ENCODE measurements at places on chromosomes 1 and 21. TPM values are rescaled to one million over a fixed set of nuclear protein-coding genes. Genes with fewer than 3 reads are reported as not detected.

The COL6A2 gene
- total RNA-seq, result 21.2 TPM

The C8A gene
- total RNA-seq, result not detected

The KCNT2 gene
- 32.8 TPM for total RNA-seq

The INAVA gene
- 4.6 TPM for total RNA-seq

The LUZP1 gene
- total RNA-seq, result 14.5 TPM

The SLC2A5 gene
- total RNA-seq, result 2.8 TPM

The GON4L gene
- total RNA-seq, result 47.7 TPM

The RHD gene
- total RNA-seq, result 0.92 TPM

The UTP25 gene
- 9.5 TPM for total RNA-seq

The VHLL gene
- total RNA-seq, result 0.69 TPM

The GBP3 gene
- 1.4 TPM for total RNA-seq
